Occipital lobe (tissue), 3 donors: ENCODE measurements at places on chromosomes 11 and 22. TPM values are rescaled to one million over a fixed set of nuclear protein-coding genes. Genes with fewer than 3 reads are reported as not detected.

Gene ANO5
- 26.8 TPM for total RNA-seq

Gene SLC7A4
- total RNA-seq = 1.4 TPM

Gene TTC28
- total RNA-seq = 157 TPM

Gene NAV2
- 17.6 TPM for total RNA-seq

Gene TTC17
- 109 TPM for total RNA-seq

Gene OR52A1
- total RNA-seq = not detected

Gene CADM1
- total RNA-seq = 248 TPM

Gene RASL10A
- 15.0 TPM for total RNA-seq

Gene SPTBN2
- 105 TPM for total RNA-seq

Gene RAG2
- total RNA-seq = not detected

Gene ANO9
- total RNA-seq = not detected

Gene CLDN5
- 83.8 TPM for total RNA-seq

Gene COX8A
- 190 TPM for total RNA-seq
